Stromal cell of bone marrow (primary cell): ENCODE measurements at places on chromosomes 4 and X.

DNA sequence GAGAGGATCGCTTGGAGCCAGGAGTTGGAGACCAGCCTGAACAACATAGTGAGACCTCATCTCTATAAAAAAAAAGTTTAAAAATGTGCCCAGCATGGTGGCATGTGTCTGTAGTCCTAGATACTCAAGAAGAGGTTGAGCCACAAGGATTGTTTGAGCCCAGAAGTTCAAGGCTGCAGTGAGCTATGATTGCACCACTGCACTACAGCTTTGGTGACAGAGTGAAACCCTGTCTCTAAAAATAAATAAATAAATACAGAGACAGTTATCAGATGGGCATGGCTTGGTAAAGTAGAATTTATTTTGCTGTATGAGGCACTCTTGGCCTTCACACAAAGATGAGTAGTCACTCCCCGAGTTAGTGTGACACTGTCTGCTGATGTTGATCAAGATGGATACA, 54.1 kb upstream of the SPRY1 start:
- no peak for DNase-seq

- DNase-seq: no peak
Measured at GRCh38 chrX:149490100-149490499, 15.0 kb downstream of the IDS start.

GRCh38 chr4:7584098-7584497, 149.4 kb upstream of the PSAPL1 start:
- no peak for DNase-seq

GRCh38 chr4:151641983-151642382, 118.8 kb downstream of the GATB start:
- no peak for DNase-seq

GRCh38 chr4:1950369-1950768, 58.4 kb downstream of the NELFA start:
- no peak for DNase-seq

DNA sequence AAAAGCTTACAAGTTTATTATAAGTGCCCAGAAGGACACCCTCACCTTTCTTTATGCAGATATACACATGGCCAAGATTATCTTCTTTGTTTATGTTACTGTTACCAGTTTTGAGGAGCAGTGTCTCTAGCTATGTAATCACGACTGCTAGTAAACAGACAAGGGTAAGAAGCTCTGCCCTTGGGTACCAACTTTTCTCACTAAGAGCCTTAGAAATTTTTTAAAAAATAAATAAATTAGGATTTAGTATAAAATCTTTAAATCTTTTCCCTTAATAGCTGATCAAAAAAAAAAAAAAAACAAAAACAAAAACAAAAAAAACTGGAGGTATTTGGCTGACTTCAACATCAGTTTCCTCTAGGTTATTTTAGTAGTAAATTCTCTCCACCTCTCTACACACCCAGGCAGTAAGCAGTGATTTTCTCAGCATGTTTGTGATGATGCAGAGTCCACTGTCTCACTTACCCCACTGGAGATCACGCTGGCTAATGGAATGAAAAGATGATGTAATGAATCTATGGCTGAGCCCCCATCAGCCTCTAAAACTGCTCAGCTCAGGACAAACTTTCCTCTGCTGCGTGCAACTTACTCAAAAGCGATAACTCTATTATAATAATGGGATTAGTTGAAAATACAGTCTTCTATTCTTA, 125.9 kb downstream of the FRYL start:
- DNase-seq: no peak

GRCh38 chrX:24759786-24760185, 66.1 kb downstream of the POLA1 start:
- no peak for DNase-seq

- no peak for DNase-seq
Measured at GRCh38 chr4:152961014-152961772, 25.1 kb downstream of the FHDC1 start.

- DNase-seq: no peak
Measured at GRCh38 chr4:58274553-58274952, 1164.4 kb upstream of the IGFBP7 start.
